ENCODE measurements at places on chromosomes 13 and 19.
A peak's percentile ranks its signal among the peaks of the same experiment; 100 is the strongest.

DNA sequence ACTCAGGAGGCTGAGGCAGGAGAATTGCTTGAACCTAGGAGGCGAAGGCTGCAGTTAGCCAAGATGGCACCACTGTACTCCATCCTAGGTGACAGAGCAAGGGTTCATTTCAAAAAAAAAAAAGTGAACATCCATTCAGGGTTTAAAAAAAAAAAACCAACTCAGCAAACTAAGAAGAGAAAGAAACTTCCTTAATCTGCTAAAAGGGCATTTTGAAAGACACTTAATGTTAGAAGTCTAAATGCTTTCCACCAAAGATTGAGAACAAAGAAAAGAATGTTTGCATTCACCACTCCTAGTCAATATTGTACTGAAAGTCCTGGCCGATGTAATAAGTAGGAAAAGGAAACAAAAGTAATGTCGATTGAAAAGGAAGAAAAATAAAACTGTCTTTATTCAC lies 7.1 kb upstream of the PSMC4 start:
- DNase-seq = no peak

GRCh38 chr13:27374126-27374613 lies 50.2 kb upstream of the GTF3A start:
- no peak for DNase-seq

- no peak for DNase-seq
These were observed 182.2 kb downstream of the FOXO1 start for GRCh38 chr13:40484101-40484800.

GRCh38 chr13:43977911-43978310 lies 98.2 kb downstream of the LACC1 start:
- no peak for DNase-seq

DNA sequence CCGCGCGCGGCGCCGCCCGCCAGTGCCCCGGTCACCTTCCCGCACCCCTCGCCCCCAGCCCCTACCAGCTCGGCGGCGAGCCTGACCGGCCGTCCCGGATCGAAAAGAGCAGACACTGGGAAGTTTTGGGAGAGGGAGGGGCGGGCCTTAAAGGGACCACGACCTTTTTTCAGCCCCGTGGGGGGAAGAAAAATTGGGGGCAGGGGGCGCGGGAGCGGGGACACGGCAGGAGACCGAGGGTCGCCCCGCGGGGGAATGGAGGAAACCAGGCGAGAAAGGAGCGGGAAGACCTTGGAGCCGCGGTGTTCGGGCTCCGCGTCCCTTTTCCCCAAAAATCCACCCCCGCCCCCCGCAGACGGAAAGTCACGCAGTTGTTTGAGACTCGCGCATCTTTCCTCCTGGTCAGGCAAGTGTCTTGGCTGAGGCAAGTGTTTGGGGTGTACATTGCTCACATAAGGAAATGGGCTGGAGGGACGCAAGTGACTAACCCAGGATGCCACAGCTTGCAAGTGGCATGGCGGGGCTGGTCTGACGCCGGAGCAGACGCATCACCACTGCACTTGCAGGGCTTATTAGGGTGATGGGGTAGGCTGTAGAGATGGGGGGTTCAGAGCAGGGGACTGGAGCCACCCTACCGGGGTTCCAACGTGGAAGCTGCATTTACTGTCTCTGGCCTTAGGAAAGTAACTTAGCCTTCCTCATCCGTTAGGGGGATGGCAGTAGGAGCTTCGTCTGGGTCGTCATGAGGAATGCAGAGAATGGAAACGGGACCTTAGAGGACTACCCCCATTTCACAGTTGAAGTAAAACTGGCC lies 2.7 kb upstream of the HNRNPL start:
- DNase-seq = peak; percentile 55

- DNase-seq = no peak
These were observed 541.0 kb upstream of the KLF12 start for GRCh38 chr13:74675182-74675581.

Data from hypothalamus (tissue), 51 donors.